Colonic mucosa (tissue), 4 donors: ENCODE measurements at places on chromosomes 5 and 9.

DNA sequence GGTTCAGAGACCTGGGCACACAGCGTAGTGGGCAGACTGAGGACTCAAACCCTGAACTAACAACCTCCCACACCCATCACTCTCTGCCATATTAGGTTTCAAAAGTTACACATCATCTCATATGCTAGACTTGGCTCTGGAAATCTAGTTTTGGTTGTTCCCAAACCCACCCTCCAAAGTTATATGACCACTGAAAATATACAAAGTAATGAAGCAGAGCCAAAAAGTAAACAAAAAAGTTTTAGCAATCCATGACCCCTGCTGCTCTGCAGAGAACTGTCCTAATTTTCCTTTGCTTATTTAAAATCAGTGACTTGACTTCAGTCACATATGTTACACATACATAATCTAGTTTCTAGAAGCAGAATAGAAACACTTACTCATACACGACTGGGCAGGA, 155.6 kb upstream of the TAS2R1 start:
- H3K36me3 ChIP-seq: no peaks in the 10 kb centered on the region
- no peak for DNase-seq
- no peak overlapping the region for H3K27ac ChIP-seq

DNA sequence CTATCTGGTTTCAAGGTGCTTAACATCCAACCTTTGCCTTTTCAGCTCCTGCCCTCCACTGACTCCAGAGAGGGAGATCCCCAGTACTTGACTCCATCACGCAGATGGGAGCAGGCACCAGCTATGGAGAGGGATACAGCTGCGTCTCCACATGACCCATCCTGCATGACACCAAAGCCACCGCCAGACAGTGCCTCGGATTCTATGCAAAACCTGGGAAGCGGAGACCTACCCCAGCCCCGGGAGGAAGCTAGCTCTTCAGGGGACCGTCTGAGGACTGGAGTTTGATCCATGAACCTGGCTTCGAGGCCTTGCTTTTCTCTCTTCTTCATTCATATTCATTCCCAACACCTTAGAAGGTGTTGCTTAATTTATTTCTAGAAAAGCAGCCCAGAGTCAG, 24.8 kb downstream of the HRH2 start:
- H3K27ac ChIP-seq: no peak overlapping the region
- no peaks in the 10 kb centered on the region for H3K27me3 ChIP-seq
- DNase-seq: no peak
- no peak overlapping the region for H3K4me3 ChIP-seq
- H3K4me1 ChIP-seq: no peaks in the 10 kb centered on the region
- H3K36me3 ChIP-seq: no peaks in the 10 kb centered on the region

- no peak overlapping the region for H3K4me3 ChIP-seq
- DNase-seq: peak; percentile 56
- no peak overlapping the region for H3K27ac ChIP-seq
- H3K27me3 ChIP-seq: no peaks in the 10 kb centered on the region
- H3K36me3 ChIP-seq: no peaks in the 10 kb centered on the region
- peaks cover 8% of the 10 kb centered on the region for H3K4me1 ChIP-seq
Measured at GRCh38 chr9:131361202-131361833, 32.6 kb upstream of the PRRC2B start.

DNA sequence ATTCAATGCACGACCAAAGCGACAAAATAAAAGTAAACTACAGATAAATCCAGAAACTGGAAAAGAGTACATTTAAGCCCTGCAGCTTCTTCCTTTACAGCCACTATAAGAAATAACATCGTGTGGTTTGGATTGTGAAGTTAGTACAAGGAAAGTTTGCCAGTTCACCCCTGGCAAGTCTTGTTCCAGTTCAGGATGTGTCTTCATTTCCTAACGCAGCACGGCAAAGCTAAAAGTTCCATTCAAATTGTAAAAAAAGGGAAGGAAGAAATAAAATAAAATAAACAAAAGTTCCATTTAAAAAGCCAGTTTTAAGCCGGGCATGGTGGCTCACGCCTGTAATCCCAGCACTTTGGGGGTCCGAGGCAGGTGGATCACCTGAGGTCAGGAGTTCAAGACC, 83.3 kb upstream of the RETREG1 start:
- H3K4me3 ChIP-seq: no peak overlapping the region
- no peak for DNase-seq
- H3K27me3 ChIP-seq: no peaks in the 10 kb centered on the region
- no peak overlapping the region for H3K27ac ChIP-seq
- no peaks in the 10 kb centered on the region for H3K4me1 ChIP-seq
- no peaks in the 10 kb centered on the region for H3K36me3 ChIP-seq

DNA sequence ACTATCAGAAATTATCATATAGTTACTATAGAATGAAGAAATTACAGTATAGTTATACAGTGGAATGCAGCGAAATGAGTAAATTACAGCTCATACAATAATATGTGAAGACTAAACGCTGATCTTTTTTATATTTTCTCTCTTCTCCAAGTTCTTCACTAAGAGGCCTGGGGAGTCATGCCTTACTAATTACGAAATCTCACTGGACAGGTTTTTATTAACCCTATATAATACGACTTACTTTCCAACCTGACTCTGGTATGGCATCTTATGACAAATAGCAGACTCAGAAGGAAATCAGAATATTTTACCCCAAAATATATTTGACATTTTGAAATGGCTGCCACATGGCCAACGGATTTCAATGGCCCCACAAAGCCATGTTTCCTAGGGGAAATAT, 9.1 kb downstream of the CARNMT1 start:
- no peaks in the 10 kb centered on the region for H3K27me3 ChIP-seq
- DNase-seq: no peak
- H3K27ac ChIP-seq: no peak overlapping the region
- no peaks in the 10 kb centered on the region for H3K4me1 ChIP-seq
- H3K36me3 ChIP-seq: no peaks in the 10 kb centered on the region
